ENCODE measurements at places on chromosomes 2 and 18. TPM values are rescaled to one million over a fixed set of nuclear protein-coding genes. Genes with fewer than 3 reads are reported as not detected.

Gene NAT8
- not detected for total RNA-seq

Gene TTN
- 0.66 TPM for total RNA-seq

Gene ZNF532
- total RNA-seq = 28.3 TPM

Gene RAB27B
- 3.5 TPM for total RNA-seq

Gene DUSP2
- 0.54 TPM for total RNA-seq

Gene NTSR2
- not detected for total RNA-seq

Gene ZNF519
- 3.3 TPM for total RNA-seq

Gene L3MBTL4
- total RNA-seq = not detected

Gene CFAP65
- total RNA-seq = under 0.01 TPM

Gene MYO5B
- 0.54 TPM for total RNA-seq

Gene HOXD11
- total RNA-seq = not detected

Gene CD8A
- not detected for total RNA-seq

Gene REG3A
- not detected for total RNA-seq

Gene THADA
- 24.3 TPM for total RNA-seq

Data from endothelial cell of coronary artery (primary cell).